Fibroblast of lung (primary cell): ENCODE measurements at places on chromosomes 12 and 14.

DNA sequence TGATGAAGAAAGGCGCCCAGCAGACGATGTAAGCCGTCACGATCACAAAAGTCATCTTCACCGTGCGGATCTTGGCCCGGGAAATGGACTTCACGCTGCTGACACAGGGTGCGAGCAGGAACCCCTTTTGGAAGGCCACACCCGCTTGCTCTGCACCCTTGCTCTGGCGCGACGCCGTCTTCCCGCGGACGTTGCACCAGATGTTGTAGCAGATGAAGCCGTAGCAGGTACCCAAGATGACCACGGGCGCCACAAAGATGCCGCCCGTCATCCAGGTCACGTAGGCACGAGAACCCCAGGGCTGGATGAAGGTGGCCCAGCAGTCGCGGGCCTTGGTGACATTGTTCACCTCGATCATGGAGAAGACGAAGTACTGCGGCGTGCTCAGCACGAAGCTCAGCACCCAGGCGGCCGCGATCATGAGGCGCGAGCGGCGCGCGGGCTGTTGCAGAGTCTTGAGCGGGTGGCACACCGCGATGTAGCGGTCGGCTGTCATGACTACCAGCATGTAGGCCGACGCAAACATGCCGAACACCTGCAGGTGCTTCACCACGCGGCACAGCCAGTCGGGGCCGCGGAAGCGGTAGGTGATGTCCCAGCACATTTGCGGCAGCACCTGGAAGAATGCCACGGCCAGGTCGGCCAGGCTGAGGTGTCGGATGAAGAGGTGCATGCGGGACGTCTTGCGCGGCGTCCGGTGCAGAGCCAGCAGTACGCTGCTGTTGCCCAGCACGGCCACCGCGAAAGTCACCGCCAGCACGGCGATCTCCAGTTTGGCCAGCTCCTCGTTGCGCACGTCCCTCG, 890 bp downstream of the AVPR1A start:
- DNase-seq: no peak

GRCh38 chr14:88999137-88999536, 174.7 kb downstream of the TTC8 start:
- DNase-seq: no peak

DNA sequence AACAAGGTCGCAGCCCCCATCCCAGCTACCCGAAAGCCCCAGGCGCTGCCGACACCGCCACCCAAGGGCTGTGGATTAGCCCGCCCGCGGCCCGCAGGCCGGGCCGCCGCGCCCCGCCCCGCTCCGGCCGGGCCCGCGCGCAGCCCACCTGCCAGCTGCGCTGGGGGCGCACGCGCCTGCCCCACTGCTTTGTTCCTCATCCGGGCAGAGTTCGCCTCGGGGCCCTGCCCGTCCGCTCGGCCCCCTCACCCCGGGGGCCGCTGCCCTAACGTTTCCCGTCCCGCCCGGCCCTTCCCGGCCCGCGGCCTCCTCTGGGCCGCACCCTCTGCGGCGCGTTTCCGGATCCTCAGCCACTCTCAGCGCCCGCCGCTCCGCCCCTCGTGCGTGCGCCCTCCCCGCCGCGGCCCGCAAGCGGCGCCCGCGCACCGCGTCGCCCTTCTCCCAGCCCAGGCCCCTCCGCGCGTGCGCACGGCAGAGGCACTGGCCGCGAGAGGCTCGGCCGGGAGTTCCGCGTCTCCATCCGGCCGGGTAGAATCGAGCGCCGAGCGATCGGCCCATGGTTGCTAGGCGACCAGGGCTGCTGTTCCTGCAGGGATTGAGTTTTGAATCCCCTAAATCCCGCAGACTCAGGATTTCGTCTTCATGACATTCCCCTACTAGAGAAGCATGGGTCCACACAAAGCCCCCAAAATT, at the start of gene PRDM4:
Gene PRDM4 (minus strand): TSS at position 329 of the 693 bp plus-strand sequence. CDS start 622 bp downstream, outside the sequence.
- peak; percentile 94 for DNase-seq

- no peak for DNase-seq
Measured at GRCh38 chr12:126768517-126768916, 1498.5 kb upstream of the TMEM132C start.

DNA sequence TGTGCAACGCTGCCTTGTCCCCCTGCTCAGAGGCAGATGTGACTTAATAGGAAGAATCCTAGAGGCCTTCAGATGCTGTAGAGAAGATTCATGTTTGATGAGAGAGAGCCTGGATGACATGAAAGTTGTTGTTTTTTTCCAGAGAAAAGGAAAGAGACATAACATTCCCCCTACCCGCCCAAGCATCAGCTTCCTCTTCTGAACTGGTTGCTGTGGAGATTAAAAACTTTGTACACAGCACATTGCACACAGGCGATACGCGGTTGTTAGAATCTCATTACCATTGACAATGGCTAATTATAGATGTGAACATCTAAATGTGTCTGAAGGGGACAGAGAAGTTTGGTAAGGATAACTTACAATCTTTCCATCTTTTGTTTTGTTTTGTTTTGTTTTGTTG, 13.6 kb upstream of the ETFBKMT start:
- DNase-seq: no peak
